MG63 (cell line): ENCODE measurements at places on chromosomes 13 and 19. TPM values are rescaled to one million over a fixed set of nuclear protein-coding genes. Genes with fewer than 3 reads are reported as not detected.

- DNase-seq = peak; percentile 67
Measured at GRCh38 chr19:15378534-15379082, 979 bp downstream of the AKAP8 start.

DNA sequence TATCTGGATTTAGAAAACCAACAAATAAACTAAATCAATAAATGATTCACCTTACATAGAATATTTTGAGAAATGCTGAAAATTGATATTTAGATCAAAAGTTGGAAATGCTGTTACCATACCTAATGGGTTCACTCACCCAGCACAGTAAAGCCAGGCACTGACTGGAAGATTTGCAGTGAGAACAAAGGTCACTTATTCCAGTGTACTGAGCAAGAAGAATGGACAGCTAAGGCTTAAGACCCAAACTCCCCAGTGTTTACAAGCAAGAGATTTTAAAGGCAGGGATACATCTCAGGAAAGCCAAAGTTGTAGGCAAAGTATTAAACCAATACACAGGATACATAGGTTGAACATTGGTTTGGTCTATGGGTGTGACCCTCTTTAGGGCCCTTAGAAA lies 523.9 kb upstream of the PCDH9 start:
- no peak for DNase-seq

DNA sequence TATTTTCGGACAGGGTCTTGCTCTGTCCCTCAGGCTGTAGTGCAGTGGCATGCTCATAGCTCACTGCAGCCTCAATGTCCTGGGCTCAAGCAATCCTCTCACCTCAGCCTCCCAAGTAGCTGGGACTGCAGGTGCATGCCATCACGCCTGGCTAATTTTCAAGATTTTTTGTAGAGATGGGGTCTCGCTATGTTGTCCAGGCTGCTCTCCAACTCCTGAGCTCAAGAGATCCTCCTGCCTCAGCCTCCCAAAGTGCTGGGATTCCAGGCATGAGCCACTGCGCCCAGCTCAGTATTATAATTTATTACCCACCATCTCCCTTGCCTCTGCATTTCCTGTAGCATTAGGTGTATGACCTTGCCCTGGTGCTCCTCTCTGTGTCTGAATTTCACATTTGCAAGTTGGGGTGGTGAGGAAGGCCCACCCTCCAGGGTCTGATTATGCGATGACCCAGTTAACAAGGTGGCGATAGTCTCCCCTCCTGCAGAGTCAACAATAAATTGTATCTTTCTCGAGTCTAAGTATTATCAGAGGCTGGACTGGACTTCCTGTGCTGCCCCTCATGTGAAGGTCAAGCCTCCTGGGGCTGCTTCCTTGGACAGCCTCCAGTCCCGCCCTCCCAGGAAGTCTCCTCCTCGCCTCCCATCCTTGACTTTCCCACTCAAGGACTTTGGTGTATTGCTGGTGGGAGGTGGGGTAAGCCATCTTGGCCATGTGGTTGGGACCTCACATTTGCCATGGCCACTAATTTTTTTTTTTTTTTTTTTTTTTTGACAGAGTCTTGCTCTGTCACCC lies 1.5 kb upstream of the TUBB4A start:
- no peak for DNase-seq

RNF113B gene
- not detected in 2 replicates for total RNA-seq

- DNase-seq = no peak
Measured at GRCh38 chr13:109160357-109160756, 530.9 kb downstream of the MYO16 start.

ZNF850 gene
- total RNA-seq = 0.20 TPM in 2 replicates

DNA sequence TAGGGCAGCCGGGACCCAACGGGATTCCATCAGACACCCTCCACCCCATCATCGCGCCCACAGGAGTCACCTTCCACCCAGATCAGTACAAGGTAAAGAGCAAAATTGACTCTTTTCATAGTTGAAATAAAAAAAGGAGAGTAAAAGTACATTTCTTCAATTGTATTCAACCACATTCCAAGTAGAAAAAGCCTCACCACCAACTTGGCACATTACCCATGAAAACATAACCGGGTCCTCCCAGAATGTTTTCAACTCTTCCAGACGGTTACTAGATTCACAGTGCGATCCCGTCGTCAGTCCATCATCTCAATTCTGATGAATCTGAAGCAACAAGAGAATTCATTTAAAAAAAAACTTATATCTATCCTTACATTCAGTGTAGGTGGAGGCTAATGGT lies 125.2 kb downstream of the RAB20 start:
- DNase-seq = no peak

DNA sequence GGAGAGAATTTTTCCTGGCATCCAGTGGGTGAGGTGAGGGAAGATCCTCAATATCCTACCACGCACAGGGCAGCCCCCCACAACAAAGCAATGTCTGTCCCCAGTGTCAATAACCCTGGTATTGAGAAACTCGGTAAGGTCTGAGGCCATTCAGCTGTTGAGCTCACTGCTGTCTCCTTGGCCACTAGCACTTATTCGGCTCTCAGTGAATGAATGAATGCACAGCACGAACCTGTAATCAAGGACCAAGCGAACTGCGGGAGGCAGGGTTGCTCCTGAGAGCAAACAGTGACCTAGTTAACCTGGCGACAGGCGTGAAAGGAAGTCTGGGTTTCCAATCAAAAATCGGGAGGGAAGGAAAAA lies 640 bp downstream of the ZSCAN5A start:
- DNase-seq = no peak

GRCh38 chr19:54390942-54391577 lies 24.2 kb upstream of the TTYH1 start:
- DNase-seq = peak; percentile 15
